ENCODE measurements at places on chromosomes 6 and 20.

DNA sequence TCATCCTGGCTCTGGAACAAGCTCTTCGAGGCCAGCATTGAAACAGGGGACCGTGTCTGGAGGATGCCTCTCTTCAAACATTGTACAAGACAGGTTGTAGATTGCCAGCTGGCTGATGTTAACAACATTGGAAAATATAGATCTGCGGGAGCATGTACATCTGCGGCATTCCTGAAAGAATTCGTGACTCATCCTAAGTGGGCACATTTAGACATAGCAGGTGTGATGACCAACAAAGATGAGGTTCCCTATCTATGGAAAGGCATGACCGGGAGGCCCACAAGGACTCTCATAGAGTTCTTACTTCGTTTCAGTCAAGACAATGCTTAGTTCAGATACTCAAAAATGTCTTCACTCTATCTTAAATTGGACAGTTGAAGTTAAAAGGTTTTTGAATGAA, 3.6 kb upstream of the CDKN1A start:
- DNase-seq = no peak

DNA sequence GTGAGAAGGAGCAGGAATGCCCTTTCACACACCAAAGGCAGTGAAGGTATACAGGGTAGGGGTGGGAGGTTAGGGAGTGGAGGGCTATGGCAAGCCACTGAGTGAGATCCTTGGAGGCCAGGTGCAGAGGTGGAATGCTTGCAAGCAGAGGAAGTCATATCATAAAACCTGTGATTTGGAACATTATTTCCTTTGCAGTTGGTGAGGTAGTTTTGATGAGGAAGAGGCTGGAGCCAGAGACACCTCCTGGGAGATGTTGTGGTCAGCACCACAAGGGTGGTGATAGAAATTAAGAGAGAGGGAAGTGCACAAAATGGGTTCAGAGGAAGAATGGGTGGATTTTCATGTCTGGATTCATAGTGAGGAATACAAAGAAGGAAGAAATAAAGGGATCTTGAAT, 73.0 kb downstream of the PLCB4 start:
- no peak for DNase-seq

DNA sequence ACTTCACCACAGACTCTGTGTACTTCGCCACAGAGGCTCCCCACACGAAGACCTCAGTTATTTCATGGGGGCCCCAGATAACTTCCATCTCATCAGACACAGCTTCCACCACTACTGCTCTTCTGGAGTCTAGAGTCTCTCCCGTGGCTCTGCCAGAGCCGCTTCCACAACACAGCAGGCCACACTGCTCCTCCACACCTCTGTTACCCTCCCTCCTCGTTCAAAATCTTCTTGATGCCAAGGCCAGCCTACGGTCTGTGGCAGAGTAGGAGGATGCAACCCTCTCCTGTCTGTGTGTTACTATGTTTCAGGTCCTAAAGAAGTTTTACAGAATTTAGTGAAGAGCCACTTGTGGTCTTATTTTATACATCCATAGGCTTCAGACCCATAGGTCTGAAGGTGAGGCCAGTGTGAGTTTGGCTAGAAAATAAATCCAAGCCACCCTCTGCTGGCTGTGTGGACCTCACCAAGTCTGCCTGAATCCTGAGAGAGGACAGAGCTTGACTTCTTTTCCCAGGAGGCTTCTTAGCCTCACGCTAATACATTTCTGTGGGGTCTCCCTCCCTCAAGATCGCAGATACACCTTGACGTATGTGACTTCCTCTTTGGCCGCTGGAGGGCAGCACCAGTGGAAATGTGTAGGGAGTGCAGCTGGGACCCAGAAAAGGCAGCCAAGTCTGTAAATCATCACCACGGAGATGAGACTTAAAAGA, 197.7 kb downstream of the FAXC start:
- DNase-seq = peak; percentile 14

GRCh38 chr20:46458866-46459750, 52.7 kb upstream of the ELMO2 start:
- DNase-seq = no peak

- DNase-seq = no peak
Observed at GRCh38 chr6:36729161-36729524, 31.5 kb downstream of the RAB44 start.

- DNase-seq = no peak
Observed at GRCh38 chr6:34080357-34080756, 65.5 kb downstream of the GRM4 start.

- no peak for DNase-seq
Observed at GRCh38 chr20:20360464-20360863, 7.4 kb upstream of the INSM1 start.
